Stimulated activated CD4-positive, alpha-beta T cell treated with anti-CD3 and anti-CD28 coated beads, Interleukin-2, amount 100 ng/mL, for 24 hours (primary cell): ENCODE measurements at places on chromosomes 3 and 15.

GRCh38 chr3:150202711-150203110 is 205.4 kb upstream of the TSC22D2 start:
- DNase-seq, result no peak

- no peak for DNase-seq
Observed at GRCh38 chr15:42045211-42045615, 24.4 kb upstream of the PLA2G4E start.

DNA sequence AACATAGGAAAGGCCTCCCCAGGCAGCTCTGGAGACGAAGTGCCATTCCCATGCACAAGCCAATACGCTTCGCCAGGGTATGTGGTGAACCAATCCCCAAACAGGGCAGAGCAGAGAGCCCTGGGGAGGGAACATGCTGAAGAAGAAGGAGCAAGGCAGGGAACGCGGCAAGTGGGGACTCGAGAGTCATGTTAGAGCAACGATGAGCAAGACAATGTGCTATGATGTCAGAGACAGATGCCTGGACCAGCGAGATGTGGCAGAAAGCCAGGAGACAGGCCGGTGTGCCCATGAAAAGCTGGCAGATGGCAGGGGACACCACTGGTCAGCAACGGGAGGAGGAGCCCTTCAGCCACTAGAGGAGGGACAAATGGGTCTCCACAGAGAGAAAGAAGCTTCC is 39.6 kb downstream of the NIPA2 start:
- no peak for DNase-seq

DNA sequence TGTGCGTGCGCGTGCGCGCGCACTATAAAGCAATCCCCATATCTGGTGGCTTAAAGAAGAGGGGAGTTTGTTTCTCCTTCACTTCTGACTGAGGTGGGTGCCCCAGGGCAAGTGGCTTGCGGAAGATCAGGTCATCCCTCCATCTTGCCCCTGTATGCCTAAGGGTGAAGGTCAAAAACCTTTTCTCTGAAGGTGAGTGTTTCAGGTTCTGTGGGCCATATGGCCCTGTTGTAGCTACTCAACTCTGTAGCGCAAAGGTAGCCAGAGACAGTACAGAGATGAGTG is 5.5 kb downstream of the ABTB1 start:
- no peak for DNase-seq

DNA sequence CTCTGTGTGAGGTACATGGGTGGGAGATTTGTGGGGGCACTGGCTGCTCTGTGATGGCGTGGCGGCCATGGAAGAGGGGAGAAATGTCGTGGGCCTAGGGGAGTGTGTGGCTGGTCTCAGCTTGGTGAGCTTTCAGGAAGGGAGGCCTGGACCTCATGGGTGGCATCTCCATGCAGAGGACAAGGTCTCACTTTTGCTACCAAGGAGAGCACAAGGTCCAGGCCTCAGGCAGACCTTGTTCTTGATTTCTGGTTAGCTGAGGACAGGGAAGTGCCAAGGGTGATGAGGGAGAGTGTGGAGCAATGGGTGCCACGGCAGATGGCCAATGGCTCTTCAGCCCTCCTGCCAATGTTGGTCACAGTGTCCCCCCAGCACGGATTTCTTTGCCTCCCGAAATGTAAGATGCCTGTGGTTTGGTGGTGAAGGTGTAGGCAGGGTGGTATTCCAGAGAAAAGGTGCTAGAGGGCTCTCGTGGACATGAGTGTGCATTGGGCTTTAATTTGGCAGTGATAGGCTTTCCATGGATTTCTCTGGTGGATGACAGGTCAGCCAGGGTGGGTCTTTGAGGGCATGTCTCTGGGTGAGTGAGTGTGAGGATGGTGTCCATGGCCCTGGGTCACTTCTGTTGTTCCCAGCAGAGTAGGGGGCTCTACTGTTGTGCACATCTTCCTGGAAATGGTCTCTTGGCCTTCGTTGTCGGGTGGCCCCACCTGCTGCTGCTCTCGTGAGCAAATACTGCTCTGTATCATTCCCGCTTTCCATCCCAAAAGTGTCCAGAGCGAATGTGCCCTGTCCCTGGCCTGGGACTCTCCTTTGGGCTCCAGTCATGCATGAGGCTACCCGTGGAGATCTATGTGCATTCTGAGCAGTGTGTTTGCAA is 108.0 kb downstream of the SNRPN start:
- DNase-seq, result no peak

GRCh38 chr3:74603292-74603691 is 11.2 kb downstream of the CNTN3 start:
- DNase-seq, result no peak

DNA sequence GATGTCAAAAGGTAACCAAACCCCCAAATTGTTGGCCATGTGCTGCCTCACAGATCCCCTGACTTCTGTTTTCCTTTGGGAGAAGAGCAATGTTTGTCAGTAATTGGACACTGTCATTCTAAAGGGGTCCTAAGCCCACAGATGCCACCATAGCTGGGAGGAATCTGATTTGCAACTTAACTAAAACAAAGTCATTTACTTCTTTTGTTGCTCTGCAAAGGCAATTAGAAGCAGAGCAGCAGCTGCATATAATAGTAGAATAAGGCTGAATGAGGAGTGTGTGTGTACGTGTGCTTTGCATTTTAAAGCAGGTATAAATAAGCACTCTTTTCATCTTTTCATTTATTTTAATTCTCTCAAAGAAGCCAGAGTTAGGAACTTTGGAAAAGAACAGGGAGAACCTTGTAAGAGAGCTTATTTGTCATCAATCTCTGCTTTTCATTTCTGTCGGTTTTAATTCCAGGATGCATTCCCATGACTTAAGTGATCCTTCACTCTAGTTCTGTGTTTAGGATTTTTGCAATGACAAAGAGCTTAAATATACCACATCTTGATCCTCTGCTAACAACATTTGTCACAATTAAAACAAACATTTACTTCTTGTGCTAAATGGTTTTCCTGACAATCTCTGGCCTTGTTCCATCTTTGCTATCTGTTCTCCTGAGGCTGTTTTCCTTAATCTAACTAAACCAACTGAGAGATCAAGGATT is 530.2 kb upstream of the CBLB start:
- no peak for DNase-seq

GRCh38 chr3:194984066-194984465 is 286.9 kb downstream of the XXYLT1 start:
- DNase-seq, result no peak

DNA sequence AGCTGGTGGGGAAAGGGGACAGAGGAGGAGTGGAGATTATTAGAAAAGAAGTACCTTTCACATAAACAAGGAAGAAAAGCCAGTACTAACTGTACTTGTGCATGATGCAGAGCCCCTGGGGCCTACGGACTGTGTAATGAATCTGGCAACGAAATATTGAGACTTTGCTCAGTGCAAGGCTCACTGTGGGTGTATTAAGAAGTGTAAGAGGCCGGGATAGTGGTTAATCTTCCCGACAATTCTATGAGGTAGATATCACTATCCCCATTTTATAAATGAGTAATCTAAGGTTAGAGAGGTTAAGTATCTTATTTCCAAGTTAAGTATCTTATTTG is 89.5 kb downstream of the WDR76 start:
- DNase-seq, result no peak

- no peak for DNase-seq
Observed at GRCh38 chr3:89682556-89682955, 575.1 kb downstream of the EPHA3 start.

GRCh38 chr3:10669490-10670048 is 146.5 kb upstream of the SLC6A11 start:
- no peak for DNase-seq

GRCh38 chr3:49173116-49173791 is 1.9 kb downstream of the KLHDC8B start:
- DNase-seq, result no peak

- no peak for DNase-seq
Observed at GRCh38 chr3:11074451-11074850, 79.8 kb upstream of the HRH1 start.

- DNase-seq, result no peak
Observed at GRCh38 chr3:155548195-155548594, 196.7 kb downstream of the PLCH1 start.

GRCh38 chr3:177193688-177194268 is 3.5 kb downstream of the TBL1XR1 start:
- DNase-seq, result no peak

- peak; percentile 80 for DNase-seq
Observed at GRCh38 chr15:101014921-101015841, 96.0 kb downstream of the LRRK1 start.

DNA sequence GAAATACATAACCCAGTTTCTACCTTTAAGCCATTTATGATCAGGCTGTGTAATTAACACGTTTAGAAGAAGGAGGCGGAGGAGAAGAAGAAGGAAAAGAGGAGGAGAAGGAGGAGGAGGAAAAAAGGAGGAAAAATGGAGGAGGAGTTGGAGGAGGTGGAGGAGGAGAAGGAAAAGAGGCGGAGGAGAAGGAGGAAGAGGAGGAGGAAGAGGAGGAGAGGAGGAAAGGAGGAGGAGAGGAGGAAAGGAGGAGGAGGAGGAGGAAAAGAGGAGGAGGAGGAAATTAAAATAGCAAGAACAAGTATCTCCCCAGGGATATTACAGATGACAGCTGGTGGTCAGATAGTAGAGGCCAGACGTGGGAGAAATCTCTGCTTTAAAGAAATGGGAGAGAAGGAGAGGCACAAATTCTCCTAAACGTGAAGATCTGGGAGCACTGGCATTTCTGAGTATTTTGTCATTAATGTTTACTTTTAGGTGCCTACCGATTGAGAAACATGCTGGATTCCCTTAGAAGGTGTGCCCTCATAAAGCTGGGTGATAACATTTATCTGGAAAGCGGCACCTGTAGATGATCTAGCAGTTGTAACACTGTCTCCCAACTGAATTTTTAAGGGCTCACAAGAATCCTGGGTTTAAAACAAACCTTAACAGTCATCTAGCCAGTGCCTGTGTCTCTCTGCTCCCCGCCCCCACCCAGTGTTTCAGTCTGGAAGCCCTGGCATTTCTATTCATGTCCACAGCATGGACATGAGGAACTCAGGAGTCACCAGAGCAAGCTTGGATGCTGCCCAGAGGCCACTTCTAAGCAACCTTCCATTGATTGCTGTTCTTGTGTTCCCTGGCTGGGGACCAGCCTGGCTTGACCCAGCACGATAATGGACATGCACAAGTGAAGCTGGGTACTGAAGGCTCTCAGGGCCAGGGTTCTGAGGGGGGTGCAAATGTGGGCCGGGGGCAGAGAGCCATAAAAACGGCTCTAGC is 75.2 kb downstream of the CHRNA7 start:
- no peak for DNase-seq

DNA sequence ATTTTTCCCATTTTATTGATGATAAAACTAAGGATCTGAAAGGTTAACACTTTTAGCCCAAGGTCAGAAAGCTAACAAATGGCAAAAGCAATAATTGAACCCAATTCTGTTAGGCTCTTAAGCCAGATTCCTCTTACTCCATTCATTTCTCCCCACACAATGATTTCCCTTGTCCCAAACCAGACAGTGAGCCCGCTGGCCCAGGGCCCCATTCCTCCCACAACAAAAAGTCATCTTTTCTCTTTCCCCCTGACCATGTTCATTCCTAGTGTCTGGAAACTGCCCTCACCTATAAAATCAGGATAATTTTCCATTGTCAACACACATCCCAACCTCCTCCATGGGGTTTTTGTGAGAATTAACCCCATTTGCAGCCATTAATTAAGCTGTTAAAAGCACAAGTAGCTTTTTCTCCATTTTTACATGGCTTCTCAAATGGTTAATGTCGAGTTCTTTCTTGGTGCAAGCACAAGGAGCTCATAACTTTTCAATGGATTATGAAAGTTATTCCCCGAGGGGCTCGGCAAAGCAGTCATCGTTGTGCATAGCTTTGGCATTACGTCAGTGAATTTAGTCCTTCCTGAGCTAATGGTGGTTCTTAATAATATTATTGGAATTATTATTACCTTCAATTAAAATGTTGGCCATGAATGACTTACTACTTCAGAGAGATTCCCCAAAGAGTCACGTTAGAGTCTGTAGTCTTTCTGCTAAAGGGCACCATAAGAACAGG is 151.0 kb upstream of the WNT5A start:
- DNase-seq, result no peak

GRCh38 chr3:71168121-71168721 is 415.3 kb downstream of the FOXP1 start:
- DNase-seq, result no peak

DNA sequence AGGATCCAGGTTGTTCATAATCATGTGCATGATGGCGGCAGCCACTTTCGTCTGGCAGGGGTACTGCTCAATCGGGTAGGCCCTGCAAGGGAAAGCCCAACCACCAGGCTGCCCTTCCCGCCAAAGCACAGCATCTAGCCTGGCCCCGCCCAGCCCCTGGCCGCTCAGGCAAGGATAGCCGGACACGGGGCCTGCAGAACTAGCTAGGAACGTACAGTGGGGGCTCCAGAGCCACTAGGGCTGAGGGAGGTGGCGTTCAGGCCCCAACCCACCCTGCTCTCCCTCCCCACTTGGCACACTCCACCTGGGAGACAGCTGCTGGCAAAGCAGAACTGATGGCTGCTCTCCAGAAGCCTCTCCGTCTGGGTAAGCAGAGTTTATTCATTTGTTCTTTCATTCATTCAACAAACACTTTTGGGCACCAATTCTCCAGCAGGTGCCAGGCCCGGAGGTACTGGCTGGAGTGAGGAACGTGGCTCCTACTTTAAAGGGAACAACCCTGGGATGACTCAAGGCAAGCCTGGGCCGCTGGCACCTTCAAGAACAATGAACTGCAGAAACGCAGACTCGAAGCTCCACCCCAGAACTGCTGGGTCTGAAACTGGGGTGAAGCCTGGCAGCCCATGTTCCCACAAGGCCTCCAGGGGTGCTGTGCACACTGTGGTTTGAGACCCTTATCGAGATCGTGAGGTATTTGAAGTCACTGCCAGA is 7.8 kb downstream of the UROC1 start:
- no peak for DNase-seq

GRCh38 chr15:53746101-53746500 is 13.4 kb downstream of the WDR72 start:
- DNase-seq, result no peak

DNA sequence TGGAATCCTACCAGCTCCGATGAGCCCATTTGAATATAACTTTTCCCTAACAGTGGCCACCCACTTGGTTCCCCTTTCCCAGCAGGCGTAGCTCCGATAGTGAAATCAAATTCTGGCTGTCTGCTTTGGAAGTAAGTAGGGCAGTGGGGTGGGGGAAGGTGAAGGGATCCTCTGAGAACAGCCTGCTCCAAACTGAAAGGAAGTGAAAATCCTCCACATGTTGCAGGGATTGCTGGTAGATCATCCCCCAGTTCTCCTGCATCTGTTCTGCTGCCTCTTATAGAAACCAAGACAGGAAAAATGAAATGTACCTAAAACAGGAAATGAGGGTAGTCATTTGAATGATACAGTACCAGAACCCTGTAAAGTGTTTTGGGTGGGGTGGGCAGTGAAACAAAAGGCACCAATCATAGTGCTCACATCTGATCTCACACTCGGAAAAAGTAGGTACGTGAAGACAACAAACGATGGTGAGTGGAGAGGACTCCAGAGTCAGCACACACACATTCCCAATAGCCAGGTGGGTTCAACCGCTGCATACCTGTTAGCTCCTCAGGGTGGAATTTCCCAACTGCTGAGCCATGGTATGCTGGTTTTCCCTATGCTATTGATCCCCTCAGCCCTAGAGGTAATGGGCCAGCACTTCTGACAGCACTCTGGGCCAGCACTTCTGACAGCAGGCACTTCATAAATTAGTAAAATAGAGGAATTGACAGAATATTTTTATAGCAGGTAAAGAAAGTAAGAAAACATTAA is 304.9 kb upstream of the ADAMTS9 start:
- no peak for DNase-seq

GRCh38 chr3:186717039-186717457 is at the start of gene KNG1:
KNG1 (plus strand) TSS chr3:186717359; CDS start chr3:186717543, 184 bp downstream.
- no peak for DNase-seq

- DNase-seq, result peak; percentile 56
Observed at GRCh38 chr15:57591822-57592367, at the start of gene MYZAP. MYZAP (plus strand) TSS chr15:57591904; CDS start chr15:57592035, 131 bp downstream.
